ENCODE measurements at places on chromosomes 7 and 10.

DNA sequence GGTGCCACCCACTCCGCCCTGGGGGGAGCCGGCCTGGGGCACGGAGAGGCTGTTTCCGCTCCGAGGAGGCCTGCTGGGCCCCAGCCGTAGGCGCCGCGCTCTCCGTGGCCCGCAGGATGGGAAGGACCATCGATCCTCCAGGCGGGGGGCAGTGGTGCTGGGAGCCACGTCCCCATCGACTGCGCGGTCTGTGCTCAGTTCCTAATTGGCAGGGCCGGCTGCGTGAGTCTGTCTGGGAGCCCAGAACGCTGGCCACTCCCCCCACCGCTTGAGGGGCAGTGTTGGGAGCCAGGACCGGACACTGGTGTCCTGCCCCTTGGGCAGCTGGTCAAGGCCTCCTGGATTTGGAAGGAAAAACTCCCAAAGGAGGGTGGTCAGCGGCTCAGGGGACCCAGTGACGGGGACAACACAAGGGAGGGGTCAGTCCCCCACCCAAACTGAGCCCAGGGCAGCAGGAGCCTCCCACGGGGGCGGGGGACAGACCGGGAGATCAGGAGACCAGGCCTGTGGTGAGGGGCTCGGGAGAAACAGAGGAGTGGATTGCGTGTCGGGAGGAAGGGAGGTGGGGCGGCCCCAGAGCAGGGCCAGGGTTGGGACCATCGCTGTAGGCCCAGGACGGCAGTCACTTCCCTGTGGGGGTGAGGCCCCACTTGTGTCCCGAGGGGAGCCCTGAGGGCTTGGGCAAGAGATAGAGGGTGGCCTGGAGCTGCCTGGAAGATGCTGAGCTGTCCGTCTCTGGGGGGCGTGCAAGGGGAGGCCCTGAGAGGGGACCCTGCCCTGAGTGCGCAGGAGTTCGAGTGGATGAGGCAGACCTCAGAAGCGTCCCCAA is 89.0 kb downstream of the UNCX start:
- no peak for DNase-seq

DNA sequence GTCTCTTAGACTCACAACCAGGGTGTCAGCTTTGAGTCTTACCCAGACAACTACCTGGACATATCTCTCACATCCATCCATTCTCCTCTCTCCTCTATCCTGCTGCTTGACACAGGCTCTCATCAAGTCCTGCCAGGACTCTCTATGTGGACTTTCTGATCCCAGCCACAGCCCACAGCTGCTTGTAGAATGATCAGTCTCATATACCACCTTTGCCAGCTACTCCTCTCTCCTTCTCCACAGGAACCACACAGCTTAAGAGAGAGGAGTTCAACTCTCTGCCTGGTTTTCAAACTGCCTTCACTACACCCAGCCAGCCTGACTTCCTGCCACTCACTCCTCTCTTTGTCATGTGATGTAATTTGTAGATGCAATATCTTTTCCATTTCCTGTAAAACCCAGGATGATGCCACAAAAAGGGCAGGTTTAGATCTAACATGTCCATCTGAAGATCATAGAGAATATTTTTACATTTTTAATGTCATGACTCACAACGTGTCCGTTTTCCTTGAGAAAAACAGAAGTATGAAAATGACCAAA is 154.0 kb downstream of the RAB11FIP2 start:
- no peak for DNase-seq

DNA sequence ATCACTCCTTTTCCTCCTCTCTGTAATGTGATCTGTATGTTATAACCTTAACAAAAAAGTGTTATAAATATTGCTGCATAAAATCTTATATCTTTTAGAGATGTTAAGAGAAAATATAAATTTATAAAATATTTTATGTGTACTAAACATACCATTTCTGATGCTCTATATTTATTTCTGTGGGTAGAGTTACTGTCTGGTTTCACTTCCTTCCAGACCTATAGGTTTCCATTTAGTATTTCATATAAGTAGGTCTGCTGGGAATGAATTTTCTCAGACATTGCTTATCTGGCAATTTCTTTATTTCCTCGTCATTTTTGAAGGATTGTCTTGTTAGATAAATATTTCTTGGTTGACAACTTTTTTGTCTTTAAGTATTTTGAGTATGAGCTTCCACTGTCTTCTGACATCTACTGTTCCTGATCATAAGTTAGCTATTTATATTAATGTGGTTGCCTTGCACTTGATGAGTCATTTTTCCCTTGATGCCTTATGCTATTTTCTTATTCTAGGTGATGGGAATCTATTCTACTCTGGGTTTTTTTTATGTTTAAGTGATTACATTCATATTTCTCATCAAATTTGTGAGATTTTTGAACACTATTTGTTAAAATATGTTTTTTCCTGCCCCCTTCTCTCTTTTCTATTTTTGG is 11.2 kb upstream of the THSD7A start:
- DNase-seq, result no peak

- DNase-seq, result no peak
Measured at GRCh38 chr10:17510242-17510908, 56.0 kb upstream of the ST8SIA6 start.

DNA sequence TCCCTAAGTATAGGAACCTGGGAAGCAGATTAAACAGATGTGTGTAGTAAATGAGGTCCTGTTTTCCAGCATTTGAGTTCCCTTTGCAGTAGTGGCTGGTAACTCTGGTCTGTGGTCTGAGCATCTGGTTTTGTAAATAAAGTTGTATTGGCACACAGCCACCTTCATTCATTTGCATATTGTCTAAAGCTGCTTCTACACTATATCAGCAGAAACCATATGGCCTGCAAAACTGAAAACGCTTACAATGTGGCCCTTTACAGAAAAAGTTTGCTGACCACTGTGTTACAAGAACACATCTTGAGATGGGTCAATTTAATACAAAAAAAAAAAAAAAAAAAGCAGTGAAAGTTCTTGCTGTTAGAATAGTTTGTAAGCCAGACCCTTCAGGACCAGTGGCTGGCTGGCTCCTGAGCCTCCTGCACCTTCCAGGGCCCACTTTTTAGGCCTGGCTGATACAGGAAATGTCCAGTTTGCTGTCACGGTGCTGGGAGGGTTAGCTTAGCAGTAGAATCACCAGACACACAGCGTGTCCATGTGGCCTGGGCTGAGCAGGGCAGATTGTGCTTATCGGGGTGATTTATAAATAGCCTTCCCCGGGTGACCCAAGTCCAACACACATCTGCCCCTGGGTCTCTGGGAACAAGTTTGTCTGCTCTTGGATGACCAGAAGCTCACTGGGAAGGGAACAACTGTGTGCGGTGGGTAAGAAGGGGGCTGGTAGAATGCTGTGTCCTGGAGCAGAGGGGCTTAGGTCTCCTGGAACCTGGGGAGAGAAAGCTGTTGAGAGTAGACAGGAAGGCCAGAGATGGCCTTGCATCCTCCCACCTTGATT is 1.4 kb downstream of the C10orf71 start:
- no peak for DNase-seq

- DNase-seq, result no peak
Measured at GRCh38 chr7:102842284-102842683, 70.5 kb upstream of the LRRC17 start.

DNA sequence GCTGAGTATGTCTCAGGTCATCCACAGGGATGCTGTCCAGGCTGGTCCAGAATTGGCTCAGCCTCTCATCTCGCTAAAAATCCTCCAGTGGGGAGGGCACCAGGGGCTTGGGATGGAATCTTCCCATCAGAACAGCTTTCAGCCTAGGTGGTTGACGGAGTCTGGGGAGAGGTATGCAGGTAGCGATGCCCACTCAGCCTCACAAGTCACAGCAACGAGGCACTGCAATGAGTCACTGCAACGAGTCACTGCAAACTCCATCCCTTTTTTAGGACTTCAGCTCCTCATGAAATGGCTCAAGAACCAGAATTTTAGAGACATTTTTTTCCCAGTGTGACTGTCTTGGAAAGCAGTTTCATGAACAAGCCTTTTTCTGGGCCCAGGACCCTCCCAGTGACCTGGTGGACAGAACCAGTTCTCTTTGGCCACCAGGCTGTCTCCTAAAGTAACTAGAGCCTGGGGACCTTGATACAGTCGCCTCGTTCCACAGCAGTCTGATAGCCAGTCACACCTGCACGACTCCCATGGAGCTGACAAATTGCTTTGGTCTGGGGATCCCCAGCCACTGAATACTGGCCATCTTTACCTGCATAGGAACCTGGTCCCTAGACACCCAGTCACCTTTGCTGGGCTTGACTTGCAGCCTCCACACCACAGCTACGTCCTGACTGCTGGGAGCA is 41.3 kb upstream of the PPP2R2D start:
- DNase-seq, result no peak

DNA sequence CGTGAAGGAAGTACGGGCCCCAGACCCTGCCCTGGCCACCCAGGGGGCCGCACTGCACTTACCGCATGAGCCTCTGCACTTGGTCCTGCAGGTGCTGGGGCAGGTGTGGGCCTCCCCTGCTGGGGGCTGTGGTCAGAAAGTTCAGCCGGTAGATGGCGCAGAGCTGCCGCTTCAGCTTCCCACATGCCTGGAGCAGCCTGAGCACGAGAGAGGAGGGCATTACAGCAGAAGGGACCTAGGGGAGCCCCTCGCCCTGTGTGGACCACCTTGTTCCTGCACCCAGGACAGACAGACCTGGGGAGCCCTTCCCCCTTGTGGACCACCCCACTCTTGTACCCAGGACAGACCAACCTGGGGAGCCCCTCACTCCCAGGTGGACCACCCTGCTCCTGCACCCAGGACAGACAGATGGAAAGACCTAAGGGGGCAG is 8.7 kb upstream of the PYROXD2 start:
- no peak for DNase-seq

DNA sequence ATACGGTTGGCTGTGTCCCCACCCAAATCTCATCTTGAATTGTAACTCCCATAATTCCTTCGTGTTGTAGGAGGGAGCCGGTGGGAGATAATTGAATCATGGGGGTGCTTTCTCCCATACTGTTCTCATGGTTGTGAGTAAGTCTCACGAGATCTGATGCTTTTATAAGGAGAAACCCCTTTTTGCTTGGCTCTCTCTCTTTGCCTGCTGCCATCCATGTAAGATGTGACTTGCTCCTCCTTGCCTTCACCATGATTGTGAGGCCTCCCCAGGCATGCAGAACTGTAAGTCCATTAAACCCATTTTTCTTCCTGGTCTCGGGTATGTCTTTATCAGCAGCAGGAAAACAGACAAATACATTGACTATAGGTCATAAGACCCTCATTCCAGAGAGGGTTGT is 15.9 kb upstream of the ST8SIA6 start:
- DNase-seq, result no peak

- no peak for DNase-seq
Measured at GRCh38 chr10:77939561-77940001, 13.0 kb upstream of the DLG5 start.

- DNase-seq, result no peak
Measured at GRCh38 chr10:5206799-5207198, 10.2 kb downstream of the AKR1C4 start.

DNA sequence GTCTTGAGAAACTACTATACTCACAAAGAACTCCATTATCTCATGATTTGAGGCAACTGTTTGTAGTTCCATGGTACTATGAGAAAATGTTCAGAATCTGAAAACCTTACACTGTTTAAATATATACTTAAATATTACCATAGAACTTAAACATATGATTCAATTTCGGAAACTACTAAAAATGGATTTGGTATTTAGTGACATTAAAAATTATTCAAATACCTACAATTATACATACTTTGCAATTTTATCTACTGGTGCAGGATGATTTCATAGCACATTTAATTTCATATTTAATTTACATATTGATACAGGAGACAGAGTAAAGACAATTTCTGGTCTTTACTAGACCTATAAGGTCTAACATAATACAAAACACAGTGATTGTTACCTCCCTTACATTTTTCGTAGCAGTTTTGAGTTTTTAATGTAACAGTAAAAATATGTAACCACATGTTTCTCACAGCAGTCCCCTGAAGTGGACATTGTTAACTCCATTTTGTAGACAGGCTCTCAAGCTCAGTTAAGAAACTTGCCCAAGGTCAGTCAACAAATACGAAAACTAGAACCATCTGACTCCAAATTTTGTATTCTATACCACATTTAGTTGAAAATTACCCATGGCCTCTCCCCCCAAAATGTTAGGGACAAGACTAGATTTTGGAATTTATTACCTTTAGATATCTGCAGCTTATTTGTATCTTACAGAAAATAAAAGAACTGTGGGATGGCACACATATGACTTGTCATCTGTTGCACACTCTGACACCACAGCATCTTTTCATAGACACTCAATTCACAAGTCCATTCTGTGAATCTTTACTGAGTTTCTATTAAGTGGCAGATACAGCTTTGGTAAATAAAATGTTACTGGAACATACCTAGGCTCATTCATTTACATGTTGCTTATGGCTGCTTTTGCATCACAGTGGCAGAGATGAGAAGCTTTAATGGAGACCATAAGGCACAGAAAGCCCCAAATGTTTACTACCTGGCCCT is 36.8 kb downstream of the MTPN start:
- no peak for DNase-seq

DNA sequence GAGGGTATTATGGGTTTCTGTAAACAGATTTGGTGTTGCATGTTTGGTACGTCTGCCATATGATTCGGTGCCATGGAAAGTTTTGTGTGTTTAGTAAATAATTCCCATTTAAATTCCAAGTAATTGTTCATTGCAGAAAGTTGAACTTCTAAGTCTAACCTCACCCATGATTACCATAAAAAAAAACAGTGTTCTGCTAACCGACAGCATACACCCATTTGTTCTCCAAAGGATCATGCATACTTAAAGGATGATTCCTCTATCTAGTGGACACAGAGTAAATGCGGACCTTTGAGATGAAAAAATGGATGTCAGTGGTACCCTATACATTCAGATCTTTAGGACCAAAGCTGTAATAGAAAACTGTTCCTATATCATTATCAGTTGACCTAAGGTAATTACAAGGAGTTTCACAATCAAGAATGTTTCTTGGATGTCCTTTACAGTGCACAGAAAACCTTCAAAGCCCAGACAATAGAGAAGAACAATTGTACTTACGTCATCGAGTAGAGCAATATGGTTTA is 209.9 kb downstream of the CRPPA start:
- DNase-seq, result no peak

DNA sequence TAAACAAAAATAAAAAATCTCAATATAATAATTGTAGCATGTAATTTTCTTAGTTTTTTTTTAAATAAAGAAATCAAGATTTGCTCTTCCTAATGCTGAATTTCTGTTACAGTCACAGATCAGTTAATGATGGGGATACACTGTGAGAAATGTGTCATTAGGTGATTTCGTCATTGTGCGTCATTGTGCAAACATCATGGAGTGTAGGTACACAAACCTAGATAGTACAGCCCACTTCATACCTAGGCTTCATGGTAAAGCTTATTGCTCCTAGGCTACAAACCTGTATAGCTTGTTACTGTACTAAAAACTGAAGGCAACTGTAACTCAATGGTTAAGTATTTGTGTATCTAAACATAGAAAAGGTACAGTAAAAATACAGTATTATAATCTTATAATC is 74.4 kb upstream of the LSM8 start:
- no peak for DNase-seq
